NK-92 treated with Interleukin-12 subunit alpha and Interleukin-12 subunit beta, amount 100 ng/mL, for 24 hours (cell line): ENCODE measurements at places on chromosomes 4 and X.

DNA sequence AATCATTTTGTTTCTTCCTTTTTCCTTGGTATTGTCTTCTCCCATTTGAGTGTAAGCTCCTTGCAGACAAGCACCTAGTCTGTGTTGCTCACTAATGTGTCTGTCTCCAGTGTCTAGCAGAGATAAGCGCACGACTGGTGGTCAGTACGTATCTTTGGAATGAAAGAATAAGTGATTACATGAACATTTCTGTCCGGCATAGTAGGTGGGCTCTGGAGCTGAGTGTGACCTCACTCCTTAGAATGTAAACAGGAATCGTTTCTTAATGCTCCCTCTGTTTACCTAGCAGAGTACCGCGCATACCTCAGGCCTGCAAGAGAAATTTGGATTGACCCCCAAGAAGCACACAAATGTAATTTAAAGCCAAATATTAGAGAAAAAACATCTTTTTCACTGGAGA lies 235.4 kb downstream of the MAML3 start:
- no peak for DNase-seq

DNA sequence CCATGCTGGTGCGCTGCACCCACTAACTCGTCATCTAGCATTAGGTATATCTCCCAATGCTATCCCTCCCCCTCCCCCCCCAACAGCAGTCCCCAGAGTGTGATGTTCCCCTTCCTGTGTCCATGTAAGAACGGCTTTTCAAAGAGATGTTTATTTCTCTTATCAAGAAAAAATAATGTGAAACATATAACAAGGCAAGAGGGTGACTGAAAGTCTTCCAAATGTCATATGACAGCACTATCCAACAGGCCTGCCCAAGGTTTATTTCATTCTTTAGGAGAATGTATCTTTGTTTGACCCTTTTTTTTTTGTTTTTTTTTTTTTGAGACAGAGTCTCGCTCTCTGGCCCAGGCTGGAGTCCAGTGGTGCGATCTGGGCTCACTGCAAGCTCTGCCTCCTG lies 29.9 kb upstream of the REPS2 start:
- DNase-seq: no peak

GRCh38 chr4:137039370-137039769 lies 492.9 kb downstream of the PCDH18 start:
- no peak for DNase-seq

- DNase-seq: no peak
These were observed 113.4 kb downstream of the SCLT1 start for GRCh38 chr4:128979934-128980333.

GRCh38 chr4:81351654-81352445 lies 119.9 kb downstream of the RASGEF1B start:
- DNase-seq: peak; percentile 10

DNA sequence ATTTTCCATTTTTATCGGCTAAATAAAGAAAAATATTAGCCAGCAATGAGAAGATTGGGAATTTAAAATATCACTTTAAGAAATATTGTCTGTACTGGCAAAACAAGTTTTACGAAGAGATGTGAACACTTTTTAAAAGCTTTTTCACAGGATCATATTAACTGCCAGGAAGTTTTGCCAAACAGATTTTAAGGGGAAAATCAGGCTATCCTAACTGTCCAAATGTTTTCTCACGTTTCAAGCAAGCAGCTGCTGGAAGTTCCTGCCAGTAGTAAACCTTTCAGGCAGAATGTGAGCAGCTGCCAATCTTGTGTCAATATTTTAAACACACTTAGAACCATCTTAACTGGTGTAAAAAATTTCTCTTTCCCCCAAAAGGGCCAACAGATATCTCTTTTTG lies 101.1 kb downstream of the ADGRL3 start:
- DNase-seq: no peak

- no peak for DNase-seq
These were observed 39.0 kb upstream of the ALG13 start for GRCh38 chrX:111641969-111642368.

- no peak for DNase-seq
These were observed 30.3 kb upstream of the TMSB15B start for GRCh38 chrX:103932133-103932532.

GRCh38 chrX:93637591-93637990 lies 35.8 kb downstream of the NAP1L3 start:
- no peak for DNase-seq

DNA sequence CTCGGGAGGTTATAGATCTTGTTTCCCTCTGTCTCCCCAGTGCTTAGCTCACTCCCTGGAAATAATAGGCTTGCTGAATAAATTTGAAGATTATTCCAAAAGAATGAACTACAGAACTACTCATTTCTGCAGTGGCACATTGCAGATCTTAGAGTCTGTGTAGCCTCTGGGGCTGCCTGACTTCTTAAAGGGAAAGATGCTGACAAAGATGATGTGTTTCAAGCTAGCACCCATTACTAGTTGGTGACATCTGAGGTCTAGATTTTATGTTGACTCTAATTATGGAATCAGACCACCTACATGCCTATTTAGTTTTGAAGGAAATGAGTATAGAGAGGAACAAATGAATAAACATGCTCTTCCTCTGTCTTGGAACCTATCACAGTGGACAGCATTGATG lies 123.7 kb upstream of the KCNIP4 start:
- no peak for DNase-seq

GRCh38 chr4:56704089-56704871 lies 23.2 kb upstream of the HOPX start:
- DNase-seq: no peak

- DNase-seq: no peak
These were observed 53.8 kb downstream of the SYNPO2 start for GRCh38 chr4:118942465-118942864.

GRCh38 chrX:22520128-22520828 lies 247.6 kb downstream of the CBLL2 start:
- no peak for DNase-seq

DNA sequence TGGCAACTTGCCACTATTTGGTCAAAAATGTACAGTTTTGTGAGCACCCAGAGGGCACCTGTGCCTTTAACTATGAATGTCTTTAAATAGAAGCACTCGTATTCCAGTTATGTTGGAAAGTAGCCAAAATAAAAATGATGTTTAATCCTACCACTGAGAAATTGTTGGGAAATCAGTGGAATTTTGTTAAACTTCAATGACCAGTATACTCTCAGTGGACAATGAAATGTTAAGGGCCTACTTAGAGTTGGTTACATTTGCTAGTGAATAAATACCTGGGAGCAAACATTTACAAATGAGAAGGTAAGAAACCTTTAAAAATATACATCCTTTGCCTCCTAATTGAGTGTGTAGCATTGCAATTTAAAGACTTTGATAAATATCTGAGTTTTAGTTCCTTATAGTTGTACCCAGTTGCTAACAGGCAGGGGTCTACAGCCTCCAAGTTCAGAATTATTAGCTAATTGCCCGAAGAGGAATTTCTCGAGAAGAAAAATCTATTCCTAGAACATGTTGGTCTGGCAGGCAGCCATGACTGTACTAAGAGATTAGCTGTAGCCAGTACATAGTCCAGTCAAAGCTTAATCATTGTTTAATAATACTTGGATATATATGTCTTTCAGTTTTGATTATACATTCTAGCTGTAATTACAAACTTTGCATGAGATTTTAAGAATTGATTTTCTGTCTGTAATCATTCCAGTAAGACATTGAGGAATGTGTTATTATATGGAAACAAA lies 93.2 kb downstream of the IL1RAPL2 start:
- no peak for DNase-seq

- DNase-seq: no peak
These were observed 5.3 kb upstream of the CFP start for GRCh38 chrX:47634871-47635575.

DNA sequence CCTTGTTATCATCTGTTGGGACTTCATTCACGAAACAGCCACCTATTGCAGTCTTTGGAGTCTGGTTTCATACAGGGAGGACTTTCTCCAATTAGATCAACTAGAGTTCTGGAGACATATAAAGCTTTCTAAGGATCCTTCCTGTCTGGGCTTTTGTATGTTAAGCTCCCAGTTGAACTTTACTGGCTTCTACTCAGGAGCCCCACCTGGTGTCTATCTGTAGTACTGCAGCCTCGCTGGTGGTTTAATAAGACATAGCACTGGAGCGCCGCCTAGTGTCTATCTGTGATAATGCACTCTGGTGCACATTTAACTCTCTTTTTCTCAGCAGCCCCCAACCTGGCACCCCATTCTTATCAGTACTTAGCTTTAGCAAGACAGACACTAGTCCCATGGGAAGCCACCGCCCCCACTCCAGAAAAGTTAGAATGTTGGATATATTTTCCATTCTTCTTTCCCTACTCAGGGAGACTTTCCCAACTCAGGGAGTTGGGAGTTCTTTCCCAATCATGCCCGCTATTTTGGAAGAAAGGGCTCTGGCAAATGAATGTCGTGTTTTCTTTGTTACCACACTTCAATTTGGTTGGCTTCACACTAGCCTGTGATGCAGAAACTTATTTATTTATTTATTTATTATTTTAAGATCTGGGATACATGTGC lies 36.9 kb upstream of the SYTL4 start:
- DNase-seq: peak; percentile 46

DNA sequence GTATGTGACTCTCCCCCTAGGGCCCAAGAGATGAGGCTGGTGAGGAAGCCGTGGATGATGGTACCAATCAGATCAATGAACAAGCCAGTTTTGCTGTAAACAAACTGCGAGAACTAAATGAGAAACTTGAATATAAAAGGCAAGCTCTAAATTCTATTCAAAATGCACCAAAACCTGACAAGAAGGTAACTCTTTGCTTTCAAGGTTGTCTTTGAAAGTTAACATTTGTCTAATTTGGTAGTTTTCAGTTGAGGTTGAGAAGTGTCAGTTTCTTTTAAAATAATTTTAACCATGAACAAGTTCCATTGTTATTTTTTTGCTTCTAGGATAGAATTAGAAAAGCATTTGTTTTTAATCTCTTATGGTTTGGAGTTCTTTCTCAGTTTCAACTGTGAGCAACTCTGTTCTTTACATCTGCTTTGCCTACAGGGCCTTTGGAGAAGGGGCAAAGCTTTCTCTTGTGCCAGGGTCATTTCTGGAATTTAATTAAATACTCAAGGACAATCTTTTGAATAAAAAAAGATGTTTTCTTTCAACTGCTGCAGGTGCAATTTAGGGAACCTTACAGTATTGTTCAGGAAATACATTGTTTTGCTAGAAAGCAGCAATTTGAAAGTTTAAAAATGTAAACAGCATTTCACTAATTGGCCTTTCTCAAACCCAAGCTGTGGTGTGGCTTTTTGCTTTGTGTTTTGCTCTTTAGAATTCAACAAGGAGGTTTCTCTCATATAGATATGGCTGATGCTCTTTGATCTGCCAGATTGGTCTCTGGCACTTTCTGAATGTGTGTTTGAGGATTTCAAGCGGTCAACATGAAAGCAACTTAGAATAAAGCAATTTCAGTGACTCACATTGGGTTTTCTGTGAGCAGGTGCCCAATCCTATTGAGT lies 62.9 kb downstream of the LRP2BP start:
- no peak for DNase-seq

- no peak for DNase-seq
These were observed 2.8 kb downstream of the PSMD10 start for GRCh38 chrX:108088511-108088910.

- DNase-seq: no peak
These were observed 102.5 kb downstream of the EFNB1 start for GRCh38 chrX:68931345-68931744.

DNA sequence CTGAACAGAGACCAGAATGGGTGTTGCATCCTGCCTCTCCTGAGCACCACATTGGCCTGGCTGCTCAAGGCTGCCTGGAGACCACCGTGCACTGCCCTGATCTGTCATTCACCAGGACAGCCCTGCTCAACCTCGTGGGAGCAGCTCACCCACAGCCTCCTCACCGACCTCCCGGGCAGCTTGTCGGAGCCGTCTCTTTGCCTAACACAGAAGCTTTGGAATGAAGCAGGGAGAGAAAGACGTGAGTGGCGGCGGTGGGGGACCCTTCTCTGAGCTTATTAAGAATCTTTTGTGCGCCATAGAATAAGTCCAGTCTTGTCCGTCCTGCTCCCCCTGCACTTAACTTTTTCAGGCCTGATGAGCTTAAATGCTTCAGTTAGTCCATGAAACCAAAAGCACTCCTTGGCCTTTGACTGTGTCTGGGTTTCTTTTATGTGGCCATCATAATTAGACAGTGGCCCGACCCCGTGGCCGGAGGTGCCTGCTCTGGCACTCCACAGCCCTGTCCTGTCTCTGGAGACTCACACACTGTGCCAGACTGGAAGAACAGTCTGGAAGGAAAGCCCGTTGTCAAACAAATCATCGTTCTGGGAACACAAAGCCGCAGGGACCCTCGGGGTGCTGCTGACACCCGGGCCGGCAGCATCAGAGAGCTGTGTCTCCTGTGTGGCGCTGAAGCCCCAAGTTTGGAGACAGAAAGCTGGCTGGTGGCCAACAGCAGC lies 192.8 kb downstream of the BCOR start:
- DNase-seq: no peak

GRCh38 chr4:1249731-1250526 lies 999 bp upstream of the CTBP1 start:
- DNase-seq: no peak

DNA sequence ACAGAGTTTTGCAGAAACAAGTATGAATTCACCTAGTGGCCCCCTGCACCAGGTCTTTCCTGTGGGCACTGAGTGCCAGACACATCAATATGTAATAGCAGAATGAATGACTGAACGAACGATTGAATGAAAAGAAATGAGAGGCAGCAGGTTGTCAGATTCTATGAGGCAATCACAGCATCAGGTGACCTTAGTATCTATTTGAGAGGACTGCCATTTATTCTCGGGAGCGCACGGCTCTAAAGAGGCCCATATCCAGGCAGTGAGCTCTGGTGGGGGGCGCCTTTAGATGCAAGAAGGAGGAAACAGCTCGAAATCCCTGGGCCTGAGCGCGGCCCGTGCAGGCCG lies 528 bp upstream of the SLC25A4 start:
- DNase-seq: no peak

GRCh38 chr4:1462768-1463075 lies 56.5 kb upstream of the NKX1-1 start:
- no peak for DNase-seq

DNA sequence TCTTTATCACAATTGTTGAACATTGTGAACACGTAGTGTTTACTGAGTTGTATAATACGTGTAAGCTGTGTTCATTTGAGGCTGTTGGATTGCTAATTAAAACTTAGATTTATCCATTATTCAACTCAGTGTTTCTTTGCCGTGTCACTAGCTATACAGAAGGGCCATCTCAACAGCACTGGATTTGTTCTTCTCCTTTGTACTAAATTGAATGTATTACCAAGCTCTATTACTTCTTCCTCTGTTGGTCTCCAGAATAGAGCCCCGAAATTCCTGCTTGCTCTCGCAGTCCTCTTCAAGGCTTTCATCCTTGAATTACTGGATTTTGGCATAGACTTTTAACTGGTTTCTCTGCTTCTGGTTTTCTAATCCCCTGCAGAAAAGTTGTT lies 182.8 kb downstream of the BMPR1B start:
- DNase-seq: no peak

DNA sequence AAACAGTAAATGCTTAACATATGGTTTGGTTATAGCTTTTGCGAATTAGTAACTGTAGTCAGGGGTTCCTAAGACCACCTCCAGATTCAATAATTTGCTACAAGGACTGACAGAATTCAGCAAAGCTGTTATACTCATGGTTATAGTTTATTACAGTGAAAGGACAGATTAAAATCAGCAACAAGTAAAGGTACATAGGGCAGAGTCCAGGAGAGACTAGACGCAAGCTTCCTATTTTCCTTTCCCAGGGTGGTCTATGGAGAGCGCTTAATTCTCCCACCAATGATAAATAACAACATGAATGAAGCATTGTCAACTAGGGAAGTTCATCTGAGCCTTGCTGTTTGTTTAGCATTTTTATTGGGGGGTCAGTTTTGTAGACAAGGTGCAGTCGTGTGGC lies 5.9 kb downstream of the NSUN7 start:
- DNase-seq: no peak
